ENCODE measurements at places on chromosomes 7 and 10.

GRCh38 chr7:10662491-10662890 is 311.2 kb upstream of the PHF14 start:
- DNase-seq: no peak

- DNase-seq: no peak
Measured at GRCh38 chr7:99006739-99007424, 128.6 kb downstream of the TRRAP start.

GRCh38 chr7:111168182-111168581 is 77.3 kb downstream of the LRRN3 start:
- DNase-seq: no peak

GRCh38 chr7:150626696-150627095 is 5.5 kb downstream of the GIMAP6 start:
- no peak for DNase-seq

DNA sequence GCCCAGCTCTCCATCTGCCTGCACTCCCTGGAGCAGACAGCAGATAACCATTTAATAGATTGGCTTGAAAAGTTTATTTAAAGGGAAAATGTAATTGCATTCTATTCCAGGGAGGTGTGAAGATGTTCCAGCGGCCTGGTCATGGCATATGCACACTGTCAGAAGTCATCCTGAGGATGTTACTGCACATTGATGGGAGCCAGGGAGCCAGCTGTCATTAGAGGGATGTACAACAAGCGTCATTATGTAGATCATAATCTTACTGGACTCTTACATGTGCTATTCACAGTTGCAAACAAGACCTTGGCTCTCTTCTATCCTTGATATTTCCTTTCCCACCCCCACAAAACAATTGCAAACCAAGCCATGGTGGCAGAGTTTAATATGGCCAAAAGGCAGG is 65.4 kb downstream of the FAM204A start:
- no peak for DNase-seq

GRCh38 chr10:63573068-63573697 is 52.0 kb downstream of the REEP3 start:
- DNase-seq: peak; percentile 64

DNA sequence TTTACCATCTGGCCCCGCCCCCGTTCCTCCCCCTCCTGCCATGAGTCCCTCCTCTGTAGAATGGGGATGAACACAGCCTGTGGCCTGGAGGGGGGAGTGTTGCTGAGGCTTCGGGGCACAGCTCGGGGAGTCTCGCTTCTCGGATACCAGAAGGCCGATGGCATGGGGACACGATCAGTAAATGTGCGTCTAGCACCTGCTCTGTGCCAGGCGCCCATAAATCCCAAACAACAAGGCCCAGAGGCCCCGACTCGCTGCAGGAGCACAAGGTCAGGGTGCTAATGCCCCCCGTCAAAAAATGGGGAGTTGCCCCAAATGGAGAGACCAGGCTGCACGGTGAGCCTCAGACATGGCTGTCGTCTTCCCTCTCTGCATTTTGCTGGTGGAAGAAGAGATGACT is 40.7 kb downstream of the JAKMIP3 start:
- no peak for DNase-seq

DNA sequence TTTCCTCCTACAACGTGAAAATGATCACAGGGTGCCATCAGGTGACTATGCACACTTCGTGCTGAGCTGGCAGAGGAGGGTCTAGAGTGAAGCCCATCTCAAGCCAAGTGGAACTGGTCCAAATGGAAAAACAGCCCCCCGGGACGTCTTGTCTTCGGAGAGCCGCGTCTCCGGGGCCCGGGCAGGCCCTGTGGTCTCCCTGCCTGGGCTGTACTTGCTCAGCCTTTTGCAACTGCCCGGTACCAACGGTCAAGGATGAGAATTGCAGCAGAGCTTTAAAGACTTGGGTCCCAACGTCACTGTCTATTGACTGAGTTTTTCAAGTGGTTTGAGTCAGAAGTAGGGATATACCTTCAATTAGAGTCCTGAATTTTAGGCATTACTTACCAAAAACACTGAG is 315.5 kb downstream of the PTPRN2 start:
- no peak for DNase-seq

GRCh38 chr7:64863969-64864368 is 39.1 kb upstream of the ZNF273 start:
- DNase-seq: no peak

GRCh38 chr10:116712519-116712918 is 29.8 kb downstream of the HSPA12A start:
- DNase-seq: no peak

GRCh38 chr7:47503281-47503680 is 78.6 kb downstream of the TNS3 start:
- no peak for DNase-seq

DNA sequence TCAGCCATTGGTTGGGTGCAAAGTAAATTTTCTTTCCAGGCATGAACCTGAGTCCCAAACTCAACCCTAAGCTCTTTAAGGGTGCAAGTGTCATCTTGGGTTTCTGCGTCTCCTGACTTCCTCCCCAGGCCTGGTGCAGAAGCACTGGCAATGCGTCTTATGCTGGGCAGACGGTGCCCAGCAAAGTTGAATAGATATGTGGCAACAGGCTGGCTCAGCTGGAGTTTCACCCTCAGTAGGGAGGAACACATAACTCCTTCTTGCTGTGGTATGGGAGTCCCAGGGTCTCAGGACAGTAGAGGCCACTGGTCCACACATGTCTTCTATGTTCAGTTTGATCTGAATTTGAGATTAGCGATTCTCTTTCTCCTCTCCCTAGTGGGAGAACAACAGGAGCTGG is 181.3 kb downstream of the RPS24 start:
- no peak for DNase-seq

DNA sequence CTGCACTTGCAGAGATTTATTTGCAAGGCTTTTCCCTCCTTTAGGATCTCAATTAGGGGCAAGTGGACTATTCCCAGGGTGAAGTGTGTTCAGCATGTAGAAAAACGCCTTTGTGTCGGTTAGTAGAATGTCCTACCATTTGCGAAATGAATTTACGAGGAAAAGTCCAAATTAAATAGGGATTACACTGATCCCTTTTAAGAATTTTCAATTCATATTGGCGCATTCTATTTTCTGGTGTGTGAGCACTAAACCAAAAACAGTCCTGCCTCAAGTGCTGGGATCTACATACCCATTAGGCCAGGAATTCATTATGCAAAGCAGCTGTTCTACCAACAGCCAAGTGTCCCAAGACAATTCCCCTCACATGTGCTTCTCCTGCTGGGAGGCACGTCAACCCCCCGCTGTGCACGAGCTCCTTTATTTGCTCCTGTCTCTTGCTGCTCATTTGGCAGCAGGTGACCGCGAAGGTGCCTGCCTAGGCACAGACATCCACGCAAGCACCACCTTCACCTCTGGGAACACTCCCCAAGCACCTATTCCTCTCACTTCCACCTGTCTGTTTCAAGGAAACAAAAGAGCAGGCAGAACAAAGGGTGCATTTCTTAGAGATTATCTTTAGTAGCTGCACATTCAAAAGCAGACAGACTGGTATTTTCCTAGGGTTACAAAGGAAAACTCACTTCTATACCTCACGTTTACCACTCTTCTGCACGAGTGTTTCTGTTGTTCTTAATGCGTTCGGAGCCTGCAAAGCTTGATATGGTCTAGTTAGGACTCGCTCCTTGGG is 134.6 kb upstream of the FGFR2 start:
- no peak for DNase-seq

DNA sequence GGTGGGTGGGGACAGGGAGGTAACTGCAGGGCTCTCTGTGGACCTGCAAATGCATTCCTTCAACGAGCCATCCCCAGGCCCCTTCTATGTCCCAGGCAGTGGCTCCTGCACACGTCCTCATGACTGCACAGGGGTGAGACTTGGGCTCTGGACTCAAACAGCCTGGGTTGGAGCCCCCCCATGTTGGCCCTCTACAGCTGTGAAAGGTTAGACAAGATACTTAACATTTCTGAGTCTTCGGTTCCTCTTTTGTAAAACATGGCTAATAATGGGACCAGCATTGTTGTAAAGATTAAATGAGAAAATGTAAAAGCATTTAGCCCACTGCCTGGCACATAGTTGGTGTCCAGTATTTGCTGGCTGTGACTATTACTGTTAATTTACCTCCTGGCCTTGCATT is 41.8 kb downstream of the CHST3 start:
- DNase-seq: no peak

- DNase-seq: no peak
Measured at GRCh38 chr7:94276795-94277194, 117.9 kb upstream of the COL1A2 start.

GRCh38 chr10:27815846-27816245 is 70.2 kb upstream of the MKX start:
- DNase-seq: no peak

DNA sequence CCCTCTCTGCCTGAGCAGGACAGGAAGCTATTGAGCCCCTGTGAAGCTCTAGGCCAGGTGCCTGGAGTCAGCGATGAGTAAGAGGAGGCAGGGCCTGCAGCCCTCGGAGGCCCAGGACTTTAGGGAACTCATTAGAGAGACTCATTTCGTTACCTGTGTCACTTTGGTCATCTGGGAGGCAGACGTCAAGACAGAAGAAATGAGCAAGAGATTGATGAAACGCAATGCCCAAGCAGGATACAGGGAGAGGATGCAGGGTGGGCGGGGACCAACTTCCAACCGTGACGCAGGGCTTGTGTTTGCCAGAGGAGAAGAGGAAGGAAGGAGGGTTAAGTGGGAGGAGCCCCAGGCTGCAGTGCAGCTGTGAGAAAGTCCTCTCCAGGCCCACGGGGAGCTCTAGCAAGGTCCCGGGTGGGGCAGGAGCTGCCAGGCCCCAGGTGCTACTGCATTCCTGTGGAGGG is 26.4 kb upstream of the GNA12 start:
- peak; percentile 55 for DNase-seq

GRCh38 chr7:70480927-70481569 is 650.9 kb upstream of the GALNT17 start:
- no peak for DNase-seq

DNA sequence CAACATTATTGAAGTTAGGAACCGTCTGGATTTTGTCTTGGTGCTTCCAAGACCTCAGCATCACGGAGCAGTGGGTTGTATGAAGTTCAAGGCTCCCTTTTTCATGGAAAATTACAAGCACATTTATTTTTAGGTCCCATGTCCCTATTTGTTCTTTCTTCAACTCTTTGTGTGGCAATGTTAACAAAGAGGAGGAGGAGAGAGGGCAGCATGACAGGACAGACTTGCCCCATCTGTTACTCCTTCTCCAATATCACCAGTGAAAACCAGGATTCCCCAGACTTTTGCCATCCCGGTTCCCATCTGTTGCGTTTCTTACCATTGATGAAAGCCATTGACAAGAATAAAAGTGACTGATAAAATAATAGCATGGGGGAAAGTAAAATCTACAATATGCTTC is 28.6 kb downstream of the EEPD1 start:
- no peak for DNase-seq

- DNase-seq: no peak
Measured at GRCh38 chr7:113431406-113431805, 313.1 kb upstream of the SMIM30 start.

- DNase-seq: no peak
Measured at GRCh38 chr10:5105626-5106025, 11.4 kb downstream of the AKR1C3 start.

GRCh38 chr7:13742126-13742525 is 247.3 kb downstream of the ETV1 start:
- no peak for DNase-seq

GRCh38 chr7:46489106-46489505 is 568.0 kb upstream of the IGFBP3 start:
- no peak for DNase-seq

- DNase-seq: peak; percentile 51
Measured at GRCh38 chr10:21724687-21725367, 190.8 kb downstream of the MLLT10 start.

DNA sequence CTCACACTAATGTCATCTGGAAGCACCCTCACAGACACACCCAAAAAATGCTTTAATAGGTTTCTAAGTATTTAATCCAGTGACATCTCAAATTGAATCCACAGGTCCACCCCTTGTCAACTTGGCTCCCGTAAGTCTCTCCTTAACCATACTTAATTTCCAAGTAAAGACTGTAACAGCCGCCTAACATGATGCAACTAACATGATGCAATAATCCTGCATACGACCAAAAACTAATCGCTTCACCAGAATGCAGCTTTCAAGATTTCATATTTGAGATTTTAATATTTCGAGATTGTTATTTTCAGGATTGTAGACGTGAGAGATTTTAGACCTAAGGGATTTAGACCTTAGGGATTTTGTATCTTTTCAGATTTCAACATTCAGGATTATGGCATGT is 3.7 kb upstream of the HDAC9 start:
- no peak for DNase-seq

Measured in activated CD4-positive, alpha-beta T cell treated with anti-CD3 and anti-CD28 coated beads, Interleukin-2, Interleukin-4, amounts not matched to agents 100 ng/mL and 50 ng/mL, durations not matched to agents 16 hours and 8 hours (primary cell).